GM18507 (cell line): ENCODE measurements at places on chromosomes 16 and 17.

DNA sequence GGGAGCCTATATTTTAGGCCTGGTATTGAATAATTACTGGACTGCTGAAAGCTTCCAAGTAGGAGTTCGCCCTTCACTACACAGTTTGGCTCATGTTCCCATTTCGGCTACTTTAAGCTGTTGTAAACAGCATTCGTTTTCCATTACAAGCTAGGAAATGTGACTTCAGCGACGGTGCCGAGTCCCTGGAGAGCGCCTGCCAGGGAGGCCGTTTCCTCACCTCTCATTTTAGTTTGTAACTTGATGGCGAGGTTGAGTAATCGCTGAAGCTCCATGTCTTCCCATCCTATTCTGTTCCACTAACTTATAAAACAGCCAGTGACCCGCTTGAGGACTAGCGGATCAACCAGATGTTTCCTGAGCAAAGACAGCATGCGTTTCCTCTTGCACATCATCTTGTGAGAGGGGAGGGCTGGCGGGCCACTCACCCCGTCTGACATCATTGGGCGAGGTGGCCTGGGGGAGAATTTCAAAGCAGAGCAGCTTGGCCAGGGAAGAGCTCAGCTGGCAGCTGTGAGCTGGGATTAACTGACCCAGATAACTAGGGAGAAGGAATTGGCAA is 32.9 kb downstream of the PCTP start:
- DNase-seq, result no peak

DNA sequence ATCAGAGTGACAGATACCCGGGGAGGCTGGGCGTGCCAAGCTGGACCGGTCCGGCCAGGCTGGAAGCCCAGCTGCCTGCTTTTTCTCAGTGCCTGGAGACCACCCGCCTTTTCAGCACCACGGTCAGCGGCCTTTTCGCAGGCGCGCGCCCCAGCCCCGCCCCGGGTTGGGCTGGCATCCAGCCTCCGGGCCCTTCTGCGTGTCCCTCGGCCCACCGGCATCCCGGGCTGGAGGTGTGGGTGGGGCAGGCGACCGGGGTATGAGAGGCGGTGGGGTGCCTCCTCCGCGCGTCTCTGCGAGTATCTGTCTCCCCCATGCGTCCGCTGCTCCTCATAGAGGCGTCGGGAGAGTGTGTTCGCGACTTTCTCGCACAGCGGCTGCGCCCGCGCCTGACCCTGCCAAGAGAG is 102.5 kb downstream of the MRM1 start:
- DNase-seq, result no peak

DNA sequence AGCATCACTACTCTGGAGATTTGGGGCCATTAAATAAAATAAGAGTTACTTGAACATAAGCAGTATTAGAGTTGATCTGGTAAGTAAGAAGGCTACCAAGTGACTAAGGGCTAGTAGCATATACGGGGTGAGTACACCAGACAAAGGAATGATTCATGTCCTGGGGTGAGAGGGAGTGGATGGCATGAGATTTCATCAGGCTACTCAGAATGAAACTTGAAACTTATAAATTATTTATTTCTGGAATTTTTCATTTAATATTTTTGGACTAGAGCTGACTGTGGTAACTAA is 2.3 kb downstream of the SLFN5 start:
- no peak for DNase-seq

GRCh38 chr16:3607161-3607560 is 4.2 kb downstream of the SLX4 start:
- no peak for DNase-seq

- DNase-seq, result no peak
Observed at GRCh38 chr16:18803569-18804462, 2.5 kb upstream of the ARL6IP1 start.
